ENCODE measurements at places on chromosomes 7 and 10. TPM values are rescaled to one million over a fixed set of nuclear protein-coding genes. Genes with fewer than 3 reads are reported as not detected.

Gene TMUB1
- total RNA-seq: 20.3 TPM

Gene SMKR1
- total RNA-seq: not detected

Gene BAMBI
- 19.4 TPM for total RNA-seq

DNA sequence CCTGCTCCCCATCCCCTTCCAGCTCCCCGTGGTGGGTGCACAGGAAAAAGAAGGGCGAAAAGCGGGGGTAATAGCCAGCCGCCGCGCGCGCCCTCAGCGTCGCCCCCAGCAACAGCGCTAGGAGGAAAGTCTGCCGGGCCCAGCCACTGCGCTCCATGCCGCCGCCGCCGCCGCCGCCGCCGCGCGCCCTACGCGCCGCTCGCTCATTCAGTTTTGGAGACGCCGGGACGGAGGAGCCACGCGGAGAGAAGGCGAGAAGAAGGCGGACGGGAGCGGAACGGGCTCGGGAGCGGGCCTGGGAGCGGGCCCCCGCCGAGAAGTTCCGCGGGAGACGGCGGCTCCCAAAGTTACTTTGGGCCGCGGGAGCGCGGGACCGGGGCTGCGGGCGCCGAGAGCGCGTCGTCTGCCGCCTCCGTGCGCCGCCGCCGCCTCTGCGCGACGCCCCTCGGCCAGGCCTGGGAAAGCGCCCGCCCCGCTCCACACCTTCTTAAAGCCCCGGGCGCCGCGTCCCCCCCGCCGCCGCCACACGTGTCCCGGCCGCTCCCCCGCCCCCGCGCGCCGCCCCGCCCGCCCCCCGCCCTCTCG lies at the start of gene RELN:
TSS of gene RELN (minus strand) at position 459 of the 585 bp plus-strand sequence. CDS start at position 157, 302 bp downstream.
- H3K27me3 ChIP-seq: peaks cover 70% of the 10 kb centered on the region
- no peaks in the 10 kb centered on the region for H3K36me3 ChIP-seq
- no peak for DNase-seq

GRCh38 chr7:99124236-99124635 lies 19.7 kb downstream of the SMURF1 start:
- H3K27ac ChIP-seq: no peak overlapping the region
- H3K4me1 ChIP-seq: peaks cover 76% of the 10 kb centered on the region
- no peaks in the 10 kb centered on the region for H3K27me3 ChIP-seq
- no peaks in the 10 kb centered on the region for H3K36me3 ChIP-seq

Gene TRIL
- 4.0 TPM for total RNA-seq

Gene PANK1
- total RNA-seq: 8.3 TPM

DNA sequence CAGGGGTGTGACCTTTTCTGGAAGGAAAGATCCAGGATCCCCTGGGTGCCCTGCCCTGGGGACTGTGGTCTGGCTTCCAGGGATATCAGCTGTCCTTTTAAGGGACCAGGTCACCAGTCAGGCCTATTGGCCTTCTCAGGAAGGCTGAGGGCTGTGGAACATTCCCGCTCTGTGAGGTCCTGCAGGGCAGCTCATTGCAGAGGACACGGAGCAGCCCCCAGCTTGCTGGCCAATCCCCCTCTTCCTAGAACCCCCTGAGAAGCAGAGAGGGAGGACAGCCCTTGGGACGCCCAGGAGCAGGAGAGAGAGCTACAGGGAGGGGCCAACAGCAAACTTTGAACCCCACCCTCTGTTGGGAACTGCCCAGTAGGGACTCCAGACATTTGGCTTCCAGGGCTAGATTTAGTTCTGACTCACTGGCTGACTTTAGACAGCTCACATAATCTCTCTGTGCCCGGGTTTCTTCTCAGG lies 67.9 kb upstream of the COL13A1 start:
- no peak overlapping the region for H3K4me3 ChIP-seq
- no peak for DNase-seq
- H3K4me1 ChIP-seq: peaks cover 50% of the 10 kb centered on the region
- no peaks in the 10 kb centered on the region for H3K27me3 ChIP-seq

- H3K27me3 ChIP-seq: no peaks in the 10 kb centered on the region
- no peak within 1 kb of the TSS for H3K27ac ChIP-seq
- no peak for DNase-seq
- no peaks in the 10 kb centered on the region for H3K4me1 ChIP-seq
- H3K4me3 ChIP-seq: peak within 1 kb of the TSS; percentile 48
- H3K36me3 ChIP-seq: no peaks in the 10 kb centered on the region
Observed at GRCh38 chr7:146116521-146117222, at the start of gene CNTNAP2. Gene CNTNAP2 (plus strand): TSS chr7:146116801. CDS start chr7:146116877, 76 bp downstream.

Gene ANKRD61
- not detected for total RNA-seq

DNA sequence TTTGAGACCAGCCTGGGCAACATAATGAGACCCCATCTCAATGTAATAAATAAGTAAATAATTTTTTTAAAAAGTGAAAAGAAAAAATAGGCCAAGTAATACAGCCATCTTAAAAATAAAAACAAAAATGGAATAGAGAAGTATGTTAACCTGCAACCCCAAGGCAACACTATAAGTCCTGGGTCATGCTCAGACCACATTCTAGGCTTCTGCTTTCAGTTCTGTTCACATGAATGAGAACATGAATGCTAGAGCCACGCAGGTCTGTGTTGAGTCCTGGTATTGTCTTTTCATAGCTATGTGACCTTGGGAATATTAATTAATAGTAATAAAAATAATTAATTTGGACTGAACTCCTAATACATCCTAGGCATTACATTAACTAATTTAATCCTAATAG lies 284.0 kb downstream of the AUTS2 start:
- DNase-seq: no peak
- H3K36me3 ChIP-seq: no peaks in the 10 kb centered on the region
- no peaks in the 10 kb centered on the region for H3K27me3 ChIP-seq
- no peak overlapping the region for H3K4me3 ChIP-seq
- no peak overlapping the region for H3K27ac ChIP-seq

Gene SH2D4B
- total RNA-seq: not detected

Gene SYT15B
- 1.6 TPM for total RNA-seq

DNA sequence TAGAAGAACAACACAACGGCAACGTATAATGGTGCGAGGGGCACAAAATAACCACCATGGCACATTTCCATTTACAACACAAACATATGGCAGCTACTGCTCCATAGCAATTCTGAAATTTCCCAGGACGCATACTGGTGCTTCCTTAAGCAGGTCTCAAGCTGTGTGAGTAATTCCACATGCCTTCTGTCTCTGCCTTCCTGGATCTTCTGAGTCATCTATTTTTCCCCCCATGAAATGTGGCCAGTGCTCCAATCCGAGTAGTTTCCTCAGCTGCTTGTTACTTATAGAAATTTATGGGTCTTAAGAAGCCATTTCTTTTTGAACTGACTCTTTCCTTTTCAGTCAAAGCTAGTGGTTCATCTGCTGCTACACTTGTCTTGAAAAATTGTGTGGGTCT lies 256.6 kb upstream of the KLF6 start:
- H3K27ac ChIP-seq: no peak overlapping the region
- H3K27me3 ChIP-seq: no peaks in the 10 kb centered on the region
- no peaks in the 10 kb centered on the region for H3K36me3 ChIP-seq
- peaks cover 5% of the 10 kb centered on the region for H3K4me1 ChIP-seq
- no peak overlapping the region for H3K4me3 ChIP-seq

Gene UNCX
- total RNA-seq: not detected

- peaks cover 14% of the 10 kb centered on the region for H3K27me3 ChIP-seq
- no peaks in the 10 kb centered on the region for H3K4me1 ChIP-seq
- no peak overlapping the region for H3K27ac ChIP-seq
- no peak for DNase-seq
- H3K4me3 ChIP-seq: no peak overlapping the region
Observed at GRCh38 chr7:51476026-51476425, 159.4 kb upstream of the COBL start.

Gene ZNF680
- 23.1 TPM for total RNA-seq

DNA sequence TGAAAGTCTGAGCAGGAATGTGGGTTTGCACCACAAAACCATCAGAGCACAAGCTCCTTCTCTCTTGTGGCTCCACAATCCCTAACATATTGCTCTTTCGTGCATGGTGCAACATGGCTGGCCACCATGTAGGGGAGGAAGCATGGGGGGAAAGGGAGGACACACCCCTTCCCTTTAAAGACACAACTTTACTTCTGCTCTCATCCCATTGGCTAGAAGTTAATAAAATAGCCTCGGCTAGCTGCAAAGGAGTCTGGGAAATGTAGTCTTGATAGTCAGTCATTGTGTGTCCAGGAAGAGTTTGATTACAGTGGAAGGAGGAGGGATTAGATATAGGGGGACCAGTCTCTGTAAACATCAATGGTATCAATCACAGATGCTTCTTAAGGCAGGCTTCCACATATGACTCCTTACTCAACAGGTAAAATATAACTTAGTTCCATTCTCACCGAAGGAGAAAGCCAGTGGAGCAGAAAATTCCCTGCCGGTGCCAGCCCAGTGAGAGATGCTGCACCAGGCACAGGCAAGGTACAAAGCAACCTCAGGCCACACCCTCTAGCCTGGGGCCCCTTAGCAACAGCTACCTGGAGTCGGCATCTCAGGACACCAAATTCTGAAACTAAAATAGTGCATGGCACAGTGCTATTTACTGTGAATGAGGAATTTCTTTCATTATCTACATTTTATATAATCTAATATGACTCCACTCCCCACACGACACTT lies 124.7 kb upstream of the CTBP2 start:
- no peaks in the 10 kb centered on the region for H3K4me1 ChIP-seq
- H3K27ac ChIP-seq: no peak overlapping the region
- H3K4me3 ChIP-seq: no peak overlapping the region
- peaks cover 7% of the 10 kb centered on the region for H3K27me3 ChIP-seq
- no peak for DNase-seq
- no peaks in the 10 kb centered on the region for H3K36me3 ChIP-seq

DNA sequence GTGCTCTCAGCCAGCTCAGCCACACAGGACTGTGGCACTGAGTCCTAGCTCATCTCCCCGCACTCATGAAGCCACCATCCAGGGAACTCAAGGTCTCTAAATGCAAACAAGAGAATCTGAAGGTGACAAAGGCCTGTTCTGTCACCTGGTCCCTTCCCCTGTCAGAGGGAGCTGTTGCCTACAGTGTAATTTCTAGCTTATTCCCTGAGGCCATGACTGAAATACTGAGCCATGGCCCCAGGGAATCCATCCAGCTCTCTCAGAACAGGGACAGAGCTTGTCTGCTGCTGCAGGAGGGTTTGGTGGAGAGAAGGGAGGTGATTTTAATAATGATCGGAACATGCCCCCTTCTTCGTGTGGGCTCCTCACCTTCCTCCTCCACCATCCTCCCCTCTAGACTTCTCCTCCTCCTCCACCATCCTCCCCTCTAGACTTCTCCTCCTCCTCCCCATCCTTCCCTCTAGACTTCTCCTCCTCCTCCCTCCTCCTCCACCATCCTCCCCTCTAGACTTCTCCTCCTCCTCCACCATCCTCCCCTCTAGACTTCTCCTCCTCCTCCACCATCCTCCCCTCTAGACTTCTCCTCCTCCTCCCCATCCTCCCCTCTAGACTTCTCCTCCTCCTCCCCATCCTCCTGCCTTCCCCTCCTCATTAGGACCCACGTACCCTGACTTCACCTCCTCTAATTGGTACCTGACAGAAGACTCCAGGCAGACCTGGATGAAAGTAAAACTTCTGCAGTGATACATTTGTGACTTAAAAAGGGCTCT lies 338.0 kb upstream of the MKI67 start:
- H3K4me1 ChIP-seq: no peaks in the 10 kb centered on the region
- DNase-seq: peak; percentile 73
- no peak overlapping the region for H3K27ac ChIP-seq
- H3K36me3 ChIP-seq: no peaks in the 10 kb centered on the region
- no peak overlapping the region for H3K4me3 ChIP-seq

DNA sequence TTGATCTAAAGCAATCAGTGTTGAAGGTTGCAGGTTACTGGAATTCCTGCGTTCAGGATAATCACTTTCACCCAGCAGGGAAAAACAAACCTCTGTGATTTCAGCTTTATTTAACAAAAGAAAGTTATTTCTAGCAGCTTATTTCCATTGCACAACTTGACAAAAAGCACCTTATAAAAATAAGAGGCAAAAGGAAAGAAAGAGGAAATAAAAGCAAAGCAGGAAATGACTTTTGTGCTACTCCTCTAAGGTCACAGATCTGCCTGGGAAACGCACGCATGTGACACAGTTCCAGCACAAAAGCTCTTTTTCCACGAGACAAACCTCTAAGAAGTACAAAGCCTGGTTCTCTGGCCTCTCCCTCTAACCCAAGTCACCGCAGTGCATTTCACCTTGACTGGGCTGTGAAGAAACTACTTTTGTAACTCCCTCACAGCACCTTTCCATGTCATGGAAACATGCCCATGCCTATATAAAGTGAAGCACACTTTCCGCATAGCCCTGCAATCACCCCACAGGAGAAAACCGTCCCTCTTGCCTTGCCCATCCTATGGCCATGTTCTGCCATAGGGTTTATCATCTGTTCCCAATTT lies 870 bp downstream of the ANK3 start:
- H3K4me3 ChIP-seq: no peak overlapping the region
- H3K4me1 ChIP-seq: peaks cover 4% of the 10 kb centered on the region
- H3K27ac ChIP-seq: no peak overlapping the region
- DNase-seq: no peak
- no peaks in the 10 kb centered on the region for H3K36me3 ChIP-seq
- no peaks in the 10 kb centered on the region for H3K27me3 ChIP-seq

GRCh38 chr7:122553761-122554160 lies 145.2 kb downstream of the RNF133 start:
- no peak overlapping the region for H3K4me3 ChIP-seq
- H3K27ac ChIP-seq: no peak overlapping the region
- DNase-seq: no peak
- no peaks in the 10 kb centered on the region for H3K4me1 ChIP-seq
- no peaks in the 10 kb centered on the region for H3K27me3 ChIP-seq
- H3K36me3 ChIP-seq: no peaks in the 10 kb centered on the region

GRCh38 chr7:45182856-45183710 lies 25.5 kb downstream of the RAMP3 start:
- peaks cover 53% of the 10 kb centered on the region for H3K36me3 ChIP-seq
- H3K27ac ChIP-seq: no peak overlapping the region
- no peaks in the 10 kb centered on the region for H3K4me1 ChIP-seq
- H3K4me3 ChIP-seq: no peak overlapping the region

- no peaks in the 10 kb centered on the region for H3K36me3 ChIP-seq
- H3K27me3 ChIP-seq: no peaks in the 10 kb centered on the region
Observed at GRCh38 chr7:82397879-82398524, 45.6 kb downstream of the CACNA2D1 start.

DNA sequence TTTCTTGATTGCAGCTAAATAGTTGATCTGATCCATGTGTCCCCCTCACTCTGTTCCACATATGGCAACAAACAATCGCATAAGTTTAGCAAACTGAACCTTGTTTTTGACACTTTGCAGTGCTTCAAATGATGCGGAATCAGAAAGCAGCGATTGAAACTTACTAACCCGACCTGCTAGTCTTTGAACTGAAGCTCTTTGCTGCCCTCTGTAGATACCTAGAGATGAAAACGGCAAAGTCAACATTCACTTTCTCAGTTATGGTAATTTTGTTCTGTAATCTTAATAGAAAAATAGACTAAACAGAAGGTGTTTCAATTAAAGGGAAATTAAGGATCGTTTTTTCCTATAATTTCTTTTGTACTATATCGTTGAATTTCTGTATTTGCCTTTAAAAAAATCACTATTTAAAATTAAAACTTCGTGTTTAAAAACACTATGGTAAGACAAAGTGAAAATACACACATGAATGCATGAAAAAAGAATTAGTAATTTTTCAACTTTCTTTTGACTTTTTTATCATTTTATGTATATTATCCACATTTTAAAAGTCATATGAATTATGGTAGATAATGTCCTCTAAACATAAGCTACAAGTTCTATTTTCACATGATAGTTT lies 276.5 kb downstream of the MAGI2 start:
- DNase-seq: no peak
- no peaks in the 10 kb centered on the region for H3K4me1 ChIP-seq
- no peak overlapping the region for H3K4me3 ChIP-seq

Measured in heart right ventricle (tissue), 16 donors.